T-cell (primary cell): ENCODE measurements at places on chromosomes 12 and 14.

DNA sequence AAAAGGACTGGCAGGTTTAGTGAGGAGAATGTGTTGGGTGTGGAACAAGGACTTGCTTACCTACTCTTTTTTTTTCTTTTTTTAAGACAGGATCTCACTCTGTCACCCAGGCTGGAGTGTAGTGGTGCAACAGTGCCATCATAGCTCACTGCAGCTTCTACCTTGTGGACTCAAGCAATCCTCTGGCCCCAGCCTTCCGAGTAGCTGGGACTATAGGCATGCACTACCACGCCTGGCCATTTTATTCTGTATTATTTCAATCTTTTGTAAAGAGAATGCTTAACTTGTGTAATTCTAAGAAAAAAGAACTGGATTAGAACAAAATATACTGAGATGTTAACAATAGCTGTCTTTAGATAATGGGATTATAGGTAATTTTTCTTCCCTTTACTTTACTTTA is 1.9 kb upstream of the VRTN start:
- no peak for DNase-seq

- no peak for DNase-seq
Measured at GRCh38 chr12:78612190-78612589, 252.4 kb upstream of the SYT1 start.

GRCh38 chr14:33483110-33483509 is 467.8 kb downstream of the EGLN3 start:
- DNase-seq, result no peak

GRCh38 chr12:102376181-102376747 is 104.1 kb downstream of the IGF1 start:
- no peak for DNase-seq

- no peak for DNase-seq
Measured at GRCh38 chr12:68827895-68828671, 20.1 kb downstream of the MDM2 start.

GRCh38 chr14:67060546-67060945 is 128.7 kb upstream of the GARIN2 start:
- DNase-seq, result no peak

DNA sequence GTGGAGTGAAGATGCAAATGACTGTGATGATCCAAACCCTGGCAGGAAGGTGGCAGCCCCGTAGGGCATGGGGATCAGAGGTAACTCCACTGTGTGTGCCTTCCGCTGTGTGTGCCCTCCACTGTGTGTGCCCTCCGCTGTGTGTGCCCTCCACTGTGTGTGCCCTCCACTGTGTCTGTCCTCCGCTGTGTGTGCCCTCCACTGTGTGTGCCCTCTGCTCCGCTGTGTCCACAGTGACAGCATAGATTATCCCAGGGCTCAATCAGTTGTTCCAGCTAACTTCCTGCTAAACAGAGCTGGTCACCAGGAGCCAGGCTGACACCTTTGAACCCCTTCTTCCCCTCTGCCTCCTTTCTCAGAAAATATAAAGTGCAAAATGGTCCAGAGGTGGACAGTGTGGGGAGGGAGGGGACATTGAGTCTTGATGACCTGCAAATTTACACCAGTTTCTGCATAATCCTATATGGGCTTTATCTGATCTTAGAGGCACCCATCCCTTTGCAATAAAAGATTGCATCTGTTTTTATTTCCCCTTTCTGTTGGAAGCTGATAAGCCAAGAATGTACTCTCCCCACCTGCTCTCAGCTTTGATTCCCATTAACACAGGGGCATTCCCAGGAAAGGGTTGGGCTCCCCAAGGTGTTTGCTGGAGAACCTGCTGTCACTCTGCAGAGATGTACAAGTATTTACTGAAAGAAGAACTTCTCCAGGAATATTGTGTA is 21.6 kb upstream of the HNF1A start:
- no peak for DNase-seq

DNA sequence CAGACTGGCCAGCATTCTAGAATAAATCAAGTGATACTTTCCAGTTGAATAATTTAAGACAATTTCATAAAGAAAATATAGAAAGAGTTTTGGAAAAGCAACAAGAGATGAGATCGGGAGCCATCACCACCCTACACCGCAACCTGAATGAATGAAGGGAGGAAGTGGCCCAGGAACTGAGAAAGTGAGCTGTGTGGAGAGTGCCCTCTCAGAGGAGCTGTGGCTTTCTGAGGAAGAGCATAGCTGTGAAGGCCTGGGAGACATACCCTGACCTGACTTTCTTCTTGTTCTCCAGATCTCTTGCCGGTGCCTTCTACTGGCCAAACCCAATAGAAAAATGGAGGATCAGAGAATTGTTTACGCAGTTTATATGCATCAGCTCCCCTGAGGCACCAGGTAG is 79.3 kb upstream of the TSPAN8 start:
- no peak for DNase-seq

GRCh38 chr12:113862590-113863454 is 103.3 kb downstream of the RBM19 start:
- no peak for DNase-seq

DNA sequence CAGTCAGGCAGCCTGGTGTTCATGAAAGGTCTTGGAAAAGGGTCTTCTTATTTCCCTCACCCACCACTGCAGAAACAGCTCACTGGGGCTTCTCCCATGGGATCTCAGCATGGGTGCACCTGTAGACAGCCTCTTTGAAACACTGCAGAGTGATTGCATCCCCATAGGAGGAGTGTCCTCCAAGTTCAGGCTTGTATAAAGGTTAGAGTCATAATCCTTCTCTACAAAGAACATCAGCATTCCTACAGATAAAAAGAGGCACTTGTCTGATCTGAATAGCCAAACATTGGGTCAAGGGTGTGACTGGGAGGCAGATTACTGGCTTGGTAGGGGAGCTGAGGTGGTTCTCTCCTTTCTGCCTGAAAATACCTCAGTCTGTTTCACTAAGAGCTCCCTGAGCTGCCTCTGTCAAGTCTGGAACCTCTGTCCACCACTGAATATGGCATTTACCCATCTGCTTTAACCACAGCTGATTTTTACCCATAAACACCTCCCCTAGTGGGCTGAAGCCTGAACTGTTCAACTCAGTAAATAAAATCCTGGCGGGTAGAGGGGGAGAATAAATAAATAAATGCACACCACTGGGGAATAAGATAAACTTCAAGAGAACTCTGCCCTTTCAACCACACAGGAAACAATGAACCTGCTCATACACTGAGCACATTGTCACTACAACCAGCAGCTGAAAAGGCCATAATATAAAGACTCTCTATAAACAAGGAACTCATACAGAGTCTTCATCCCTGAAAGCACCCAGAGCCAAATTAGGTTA is 120.7 kb upstream of the SCAF11 start:
- DNase-seq, result no peak

DNA sequence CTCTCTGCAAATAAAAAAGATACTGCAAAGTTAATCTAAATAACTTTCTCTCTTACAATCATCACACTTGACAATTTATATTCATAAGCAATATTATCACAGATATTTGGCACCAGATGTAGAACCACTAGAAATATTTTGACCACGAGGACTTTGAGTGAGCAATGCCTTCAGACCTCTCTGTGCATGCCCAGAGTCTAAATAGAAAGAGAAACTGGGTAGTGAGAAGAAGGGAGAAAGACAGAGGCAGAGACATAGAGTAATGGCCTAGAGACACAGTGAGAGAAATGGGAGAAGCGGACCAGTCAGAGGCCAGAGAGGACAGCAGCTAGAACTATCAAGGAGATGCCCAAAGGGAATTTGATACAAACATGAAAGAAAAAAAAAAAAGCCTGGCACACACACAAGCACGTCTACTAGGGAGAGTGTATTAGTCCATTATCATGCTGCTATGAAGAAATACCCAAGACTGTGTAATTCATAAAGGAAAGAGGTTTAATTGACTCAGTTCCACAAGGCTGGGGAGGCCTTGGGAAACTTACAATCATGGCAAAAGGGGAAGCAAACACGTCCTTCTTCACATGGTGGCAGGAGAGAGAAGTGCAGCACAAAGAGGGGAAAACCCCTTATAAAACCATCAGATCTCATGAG is 41.1 kb downstream of the BMP4 start:
- no peak for DNase-seq

- no peak for DNase-seq
Measured at GRCh38 chr12:34347367-34347766, 325.1 kb downstream of the ALG10 start.

DNA sequence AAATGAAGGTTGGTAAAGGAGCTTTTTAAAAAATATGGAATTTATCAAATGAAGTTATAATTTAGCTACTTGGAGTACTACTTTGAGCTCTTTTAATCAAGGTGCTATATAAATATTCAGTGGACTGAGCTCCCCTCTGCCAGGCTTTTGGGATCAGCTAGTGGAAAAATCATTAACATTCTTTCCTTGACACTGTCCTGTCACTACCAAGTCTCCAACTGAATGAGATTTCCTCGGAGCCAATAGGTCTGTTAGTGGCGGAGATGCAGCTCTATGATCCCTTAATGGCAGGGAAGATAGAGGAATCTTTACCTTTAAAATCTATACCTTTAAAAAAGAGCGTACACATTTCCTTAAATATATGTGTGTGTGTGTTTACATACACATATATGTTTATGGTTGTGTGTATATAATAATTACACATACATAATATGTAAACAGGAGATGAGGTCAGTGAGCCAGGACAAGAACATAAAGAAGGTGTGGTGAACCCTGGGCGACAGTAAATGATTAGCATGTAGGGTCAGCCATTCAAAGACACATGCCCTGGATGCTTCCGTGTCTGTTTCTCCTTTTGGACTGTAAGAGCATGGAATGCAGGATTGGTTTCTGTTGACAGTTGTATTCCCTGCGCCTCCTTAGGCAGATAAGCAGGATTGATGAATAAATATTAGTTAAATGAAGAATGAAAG is 47.7 kb upstream of the ATP2A2 start:
- no peak for DNase-seq

GRCh38 chr12:10771132-10771733 is 31.2 kb downstream of the TAS2R7 start:
- DNase-seq, result no peak

GRCh38 chr14:101992708-101993107 is 28.3 kb downstream of the DYNC1H1 start:
- no peak for DNase-seq

- no peak for DNase-seq
Measured at GRCh38 chr14:22505697-22506377, 83.2 kb downstream of the DAD1 start.

GRCh38 chr12:106780010-106780631 is 5.6 kb downstream of the RIC8B start:
- DNase-seq, result no peak

DNA sequence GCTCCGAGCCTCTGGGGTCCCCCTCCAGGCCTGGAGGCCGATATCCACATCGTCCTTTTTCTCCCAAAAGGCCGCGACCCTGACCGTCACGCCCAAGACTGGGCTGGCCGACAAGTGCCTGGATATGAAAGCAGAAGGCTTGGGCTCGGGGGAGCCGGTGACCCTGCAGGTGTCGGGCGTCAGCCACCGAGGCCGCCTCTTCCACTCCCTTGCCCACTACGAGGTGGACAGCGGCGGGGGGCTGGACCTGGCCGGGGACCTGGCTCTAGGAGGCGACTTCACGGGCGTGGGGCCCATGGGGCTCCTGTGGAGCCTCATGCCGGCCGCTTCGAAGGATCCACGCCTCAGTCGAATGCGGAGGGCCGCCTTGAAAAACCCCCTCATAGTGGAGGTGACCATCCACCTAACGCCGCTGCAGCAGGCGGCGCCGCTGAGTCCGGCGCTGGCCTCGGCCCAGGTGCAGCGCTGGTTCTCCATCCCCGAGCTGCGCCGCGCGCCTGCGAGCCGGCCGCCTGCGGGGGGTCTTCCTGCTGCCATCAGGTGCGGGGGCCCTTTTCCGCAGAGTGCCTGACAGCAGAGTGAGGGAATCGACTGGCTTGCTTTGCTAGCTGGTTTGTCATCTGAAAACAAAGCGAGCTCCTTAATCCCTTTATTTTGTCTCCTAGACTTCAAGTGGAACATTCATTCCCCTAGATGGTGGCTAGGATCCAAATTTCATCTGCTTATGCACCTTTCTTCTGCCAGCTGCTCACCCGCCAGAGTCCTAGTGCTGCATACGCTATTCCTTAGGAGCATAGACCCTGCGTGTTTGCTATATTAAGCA is 10.6 kb upstream of the DNAL1 start:
- DNase-seq, result no peak

DNA sequence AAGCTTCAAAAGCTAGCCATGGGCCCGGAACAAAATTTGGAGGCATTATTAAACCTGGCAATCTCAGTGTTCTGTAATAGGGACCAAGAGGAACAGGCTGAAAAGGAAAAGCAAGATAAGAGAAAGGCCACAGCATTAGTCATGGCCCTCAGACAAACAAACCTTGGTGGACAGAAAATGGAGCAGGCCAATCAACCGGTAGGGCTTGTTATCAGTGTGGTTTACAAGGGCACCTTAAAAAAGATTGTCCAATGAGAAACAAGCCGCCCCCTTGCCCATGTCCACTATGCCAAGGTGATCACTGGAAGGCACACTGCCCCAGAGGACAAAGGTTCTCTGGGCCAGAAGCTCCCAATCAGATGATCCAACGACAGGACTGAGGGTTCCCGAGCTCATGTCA is 653.9 kb upstream of the TMEM132C start:
- no peak for DNase-seq

GRCh38 chr14:62921466-62921865 is 123.8 kb downstream of the KCNH5 start:
- no peak for DNase-seq

- DNase-seq, result no peak
Measured at GRCh38 chr12:16385782-16386646, 38.6 kb downstream of the MGST1 start.

DNA sequence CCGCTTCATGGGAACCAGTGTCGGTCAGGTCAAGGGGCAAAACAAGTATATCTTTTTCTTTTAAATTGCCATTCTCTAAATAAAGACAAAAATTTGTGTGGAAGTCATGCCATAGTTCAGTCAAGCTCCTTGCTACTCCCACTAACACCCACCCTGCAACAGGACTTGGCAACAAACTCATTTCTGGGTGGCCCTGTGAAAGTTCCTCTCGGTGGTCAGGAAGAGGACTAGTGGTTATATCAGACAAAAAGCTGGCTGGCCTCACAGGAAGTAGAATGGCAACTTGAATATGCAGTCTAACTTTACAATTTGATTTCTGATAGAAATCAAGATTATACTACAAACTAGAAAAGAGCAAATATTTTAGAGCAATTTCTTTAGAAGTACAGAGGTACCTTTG is 11.2 kb downstream of the DHRS7 start:
- no peak for DNase-seq

- no peak for DNase-seq
Measured at GRCh38 chr12:110342157-110342556, 61.1 kb downstream of the ATP2A2 start.

DNA sequence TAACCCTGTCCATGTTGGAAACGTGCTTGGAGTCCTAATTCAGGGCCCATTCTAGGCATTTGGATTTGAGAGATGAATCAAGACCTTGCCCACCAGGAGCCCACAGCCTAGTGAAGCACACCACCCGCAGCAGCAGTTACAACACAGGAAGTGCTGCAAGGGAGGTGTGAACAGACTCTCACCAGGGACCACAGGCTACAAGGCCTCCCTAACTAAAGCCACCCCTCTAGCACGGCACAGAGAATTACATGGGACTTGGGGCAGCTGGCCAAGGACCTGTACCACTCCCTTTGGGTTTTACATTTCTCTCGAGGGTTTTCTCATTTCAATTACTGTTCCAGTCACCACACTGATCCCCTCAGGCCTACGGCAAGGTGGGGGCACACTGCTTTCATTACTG is 49.5 kb upstream of the FOXN3 start:
- DNase-seq, result peak; percentile 44

- DNase-seq, result no peak
Measured at GRCh38 chr12:109892165-109892715, 7.8 kb upstream of the TCHP start.

GRCh38 chr12:79547735-79548609 is 142.8 kb downstream of the PAWR start:
- no peak for DNase-seq
